ENCODE measurements at places on chromosomes 5 and 9. TPM values are rescaled to one million over a fixed set of nuclear protein-coding genes. Genes with fewer than 3 reads are reported as not detected.

GRCh38 chr9:27352457-27353165, 55.7 kb upstream of the EQTN start:
- no peak for DNase-seq
- H3K36me3 ChIP-seq: peaks cover 6% of the 10 kb centered on the region
- H3K4me3 ChIP-seq: no peak overlapping the region

GRCh38 chr9:95409650-95410426, 92.3 kb upstream of the FANCC start:
- H3K36me3 ChIP-seq: no peaks in the 10 kb centered on the region
- H3K27me3 ChIP-seq: no peaks in the 10 kb centered on the region
- H3K4me3 ChIP-seq: no peak overlapping the region
- H3K27ac ChIP-seq: no peak overlapping the region

- no peak overlapping the region for H3K4me3 ChIP-seq
- DNase-seq: no peak
- no peak overlapping the region for H3K27ac ChIP-seq
Measured at GRCh38 chr9:78396087-78396486, 99.2 kb downstream of the PSAT1 start.

GRCh38 chr5:147601652-147602051, 91.8 kb upstream of the DPYSL3 start:
- DNase-seq: no peak
- peaks cover 43% of the 10 kb centered on the region for H3K36me3 ChIP-seq
- no peaks in the 10 kb centered on the region for H3K4me1 ChIP-seq
- H3K27ac ChIP-seq: no peak overlapping the region
- no peaks in the 10 kb centered on the region for H3K27me3 ChIP-seq

GRCh38 chr9:134629061-134629585, 12.5 kb upstream of the COL5A1 start:
- no peak overlapping the region for H3K4me3 ChIP-seq
- no peak overlapping the region for H3K27ac ChIP-seq
- peaks cover 15% of the 10 kb centered on the region for H3K4me1 ChIP-seq

GRCh38 chr5:110817459-110817858, 78.7 kb downstream of the SLC25A46 start:
- H3K4me3 ChIP-seq: no peak overlapping the region
- no peaks in the 10 kb centered on the region for H3K27me3 ChIP-seq
- no peak overlapping the region for H3K27ac ChIP-seq

DNA sequence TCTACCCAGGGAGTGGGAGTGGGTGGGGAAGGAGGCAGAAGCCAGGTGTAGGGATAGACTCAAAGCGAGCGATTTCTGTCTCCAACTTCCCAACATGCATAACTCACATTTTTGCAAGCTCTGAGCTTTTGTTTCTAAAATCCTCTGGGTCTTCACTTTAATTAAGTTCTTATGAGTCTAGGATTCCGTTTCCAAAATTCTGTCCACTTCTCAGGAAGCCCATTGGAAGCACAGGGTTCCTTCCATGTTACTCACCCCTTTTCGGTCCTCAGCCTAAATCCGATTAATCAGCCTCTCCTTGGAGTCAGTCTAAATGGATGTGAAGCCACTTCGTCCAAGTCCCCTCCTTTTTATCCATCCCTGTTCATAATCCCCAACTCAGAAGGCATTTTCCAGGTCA, 1.4 kb downstream of the GPX3 start:
- H3K36me3 ChIP-seq: no peaks in the 10 kb centered on the region
- no peak for DNase-seq
- H3K4me3 ChIP-seq: peak overlapping the region; percentile 2

DNA sequence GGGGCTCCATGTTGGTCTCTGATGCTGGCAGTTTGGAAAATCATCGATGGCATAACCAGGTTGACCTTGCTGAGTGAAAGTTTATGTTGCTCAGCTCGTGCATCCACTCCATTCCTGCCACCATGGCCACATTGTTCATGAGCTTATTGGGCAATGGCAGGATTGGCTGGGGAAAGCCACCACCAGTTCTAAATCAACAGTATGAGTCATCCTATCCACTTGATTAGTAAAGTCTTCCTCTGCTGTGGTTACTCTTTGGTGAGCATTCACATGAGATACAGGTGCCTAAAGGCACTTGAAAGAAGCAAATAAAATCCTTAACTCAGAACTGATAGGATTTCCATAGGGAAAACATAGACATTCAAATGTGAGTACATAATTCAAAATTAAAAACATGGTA, 131.8 kb upstream of the FBN2 start:
- H3K4me3 ChIP-seq: no peak overlapping the region
- H3K4me1 ChIP-seq: peaks cover 36% of the 10 kb centered on the region
- no peaks in the 10 kb centered on the region for H3K27me3 ChIP-seq

DNA sequence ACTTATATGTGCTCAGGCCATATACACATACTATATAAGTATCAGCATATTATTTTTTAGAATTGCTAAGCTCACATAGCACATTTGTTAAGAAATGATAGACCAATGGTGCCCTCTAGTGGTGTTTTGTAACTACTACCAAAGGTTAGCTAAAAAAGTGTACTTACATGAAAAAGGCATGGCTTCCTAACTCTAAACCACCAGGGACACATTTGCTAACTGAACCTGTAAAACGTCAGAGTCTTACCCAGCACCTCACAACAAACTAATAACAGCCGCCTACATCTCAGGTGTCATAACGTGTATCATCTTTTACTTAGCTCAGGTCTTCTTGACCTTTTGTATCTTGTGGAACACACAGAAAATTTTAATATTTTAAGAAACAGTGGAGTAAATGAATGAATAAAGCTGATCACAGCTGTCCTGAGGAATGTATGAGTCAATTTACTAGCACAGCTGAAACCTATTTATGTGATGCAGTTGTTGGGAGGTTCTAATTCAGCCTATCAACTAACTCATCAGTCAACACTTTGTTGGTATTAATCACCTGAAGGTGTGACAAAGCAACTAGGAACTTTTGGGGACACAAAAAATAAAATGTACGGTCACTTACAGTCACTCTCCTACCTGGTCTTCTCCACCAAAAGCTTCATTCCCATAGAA, 72.9 kb downstream of the BAAT start:
- H3K4me3 ChIP-seq: no peak overlapping the region
- no peaks in the 10 kb centered on the region for H3K27me3 ChIP-seq
- peaks cover 2% of the 10 kb centered on the region for H3K4me1 ChIP-seq

DNA sequence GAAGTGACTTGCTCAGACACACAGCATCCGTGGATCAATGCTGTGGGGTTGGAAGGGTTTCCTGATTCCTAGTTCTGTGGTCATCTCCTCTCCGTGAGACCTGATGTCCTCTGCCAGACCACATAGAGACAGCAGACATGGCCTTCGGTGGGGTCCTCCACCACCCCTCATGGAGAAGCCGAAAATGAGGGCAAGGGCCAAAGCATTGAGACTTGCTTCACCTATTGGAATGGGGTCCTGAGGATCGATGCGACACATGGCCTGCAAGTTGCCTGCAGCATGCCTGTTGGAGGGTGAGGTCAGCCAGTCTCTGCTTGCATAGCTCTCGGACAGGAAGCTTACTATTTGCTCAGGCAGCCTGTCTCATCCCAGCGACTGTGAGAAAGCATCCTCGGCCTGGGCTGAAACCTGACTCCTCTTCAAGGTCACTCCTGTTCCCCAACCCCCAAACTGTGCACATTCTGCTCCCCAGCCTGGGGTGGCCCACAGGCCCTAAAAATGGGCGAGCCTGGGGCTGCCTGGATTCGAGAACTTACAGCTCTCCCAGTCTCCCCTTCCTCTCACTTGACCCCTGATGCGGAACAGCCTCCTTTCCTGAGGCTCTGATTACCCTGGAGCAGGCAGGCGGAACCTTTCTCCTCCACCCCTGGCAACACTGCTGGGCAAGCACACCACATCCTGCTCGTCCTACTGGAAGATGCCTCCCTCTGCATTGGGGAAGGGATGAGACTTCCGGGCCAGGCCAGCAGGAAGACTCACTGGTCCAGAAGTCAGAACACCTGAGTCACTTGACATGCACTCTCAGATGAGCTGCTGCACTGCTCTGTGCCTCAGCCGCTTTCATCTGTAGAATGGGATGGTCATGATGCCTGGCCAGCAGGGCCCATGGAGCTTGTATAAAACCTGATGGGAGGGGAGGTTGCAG, 186.9 kb downstream of the RGS3 start:
- H3K4me1 ChIP-seq: peaks cover 18% of the 10 kb centered on the region
- no peak overlapping the region for H3K4me3 ChIP-seq
- no peaks in the 10 kb centered on the region for H3K36me3 ChIP-seq

KIF12 gene
- 3.0 TPM for total RNA-seq

DBH gene
- total RNA-seq: 0.24 TPM

IFNA13 gene
- not detected for total RNA-seq

CNTNAP3B gene
- total RNA-seq: 1.2 TPM

NUTM2G gene
- total RNA-seq: 0.27 TPM

All from WTC11 (cell line).